Pulmonary artery endothelial cell (primary cell): ENCODE measurements at places on chromosomes 4 and X. TPM values are rescaled to one million over a fixed set of nuclear protein-coding genes. Genes with fewer than 3 reads are reported as not detected.

Gene IGSF1
- not detected in 2 replicates for total RNA-seq

Gene GAGE2A
- total RNA-seq: not detected in 2 replicates

Gene TMEM255A
- not detected in 2 replicates for total RNA-seq

Gene SSX4B
- not detected in 2 replicates for total RNA-seq

Gene HSFX2
- 0.21 TPM in 1 of 2 replicates, not detected in the other for total RNA-seq

Gene ASB5
- not detected in 2 replicates for total RNA-seq

Gene CCSER1
- 1.1 and 3.0 TPM in 2 replicates for total RNA-seq

Gene GPC3
- not detected in 2 replicates for total RNA-seq

Gene MAGEC2
- not detected in 2 replicates for total RNA-seq

Gene DGAT2L6
- total RNA-seq: not detected in 2 replicates

Gene PAGE2
- total RNA-seq: not detected in 2 replicates

Gene BRS3
- not detected in 2 replicates for total RNA-seq

Gene MSL3
- 50.7 and 54.8 TPM in 2 replicates for total RNA-seq

Gene HAUS7
- 25.3 and 32.1 TPM in 2 replicates for total RNA-seq

Gene XKRX
- 0.13 and 0.25 TPM in 2 replicates for total RNA-seq

Gene SLC2A9
- 0.92 and 1.1 TPM in 2 replicates for total RNA-seq

Gene MMAA
- total RNA-seq: 3.5 and 5.7 TPM in 2 replicates

Gene GALNTL6
- not detected in 2 replicates for total RNA-seq

Gene P2RY8
- total RNA-seq: not detected in 2 replicates

Gene CYLC1
- not detected in 2 replicates for total RNA-seq

Gene CBR4
- 17.1 and 19.2 TPM in 2 replicates for total RNA-seq

Gene GPAT3
- total RNA-seq: 6.1 and 13.9 TPM in 2 replicates

Gene NOA1
- total RNA-seq: 15.5 and 25.2 TPM in 2 replicates

Gene FATE1
- not detected in 2 replicates for total RNA-seq

Gene SULT1B1
- total RNA-seq: 49.4 and 55.5 TPM in 2 replicates

Gene RIBC1
- 0.26 and 0.32 TPM in 2 replicates for total RNA-seq

Gene UGT2A1
- total RNA-seq: 0.53 and 1.1 TPM in 2 replicates

Gene NAP1L3
- 0.11 and 0.13 TPM in 2 replicates for total RNA-seq

Gene JADE3
- 13.4 and 15.9 TPM in 2 replicates for total RNA-seq

Gene SPANXA2
- not detected in 2 replicates for total RNA-seq

Gene AFAP1
- total RNA-seq: 55.4 and 84.8 TPM in 2 replicates

Gene JAKMIP1
- not detected in 2 replicates for total RNA-seq

Gene YTHDC1
- total RNA-seq: 40.4 and 48.4 TPM in 2 replicates

Gene HGFAC
- total RNA-seq: 0.18 TPM in 1 of 2 replicates, not detected in the other

Gene CXCL8
- total RNA-seq: 311 and 535 TPM in 2 replicates

Gene CASP6
- total RNA-seq: 43.3 and 46.8 TPM in 2 replicates

Gene SORBS2
- 21.6 and 46.2 TPM in 2 replicates for total RNA-seq

Gene TET2
- total RNA-seq: 7.1 and 8.4 TPM in 2 replicates

Gene SH2D1A
- total RNA-seq: not detected in 2 replicates

Gene CT45A2
- not detected in 2 replicates for total RNA-seq

Gene LAGE3
- total RNA-seq: 12.5 and 13.0 TPM in 2 replicates

Gene PTTG2
- total RNA-seq: not detected in 2 replicates

Gene SHOX
- total RNA-seq: not detected in 2 replicates

Gene SOWAHD
- not detected in 2 replicates for total RNA-seq

Gene CENPVL2
- total RNA-seq: not detected in 2 replicates

Gene MAB21L2
- 0.32 and 0.66 TPM in 2 replicates for total RNA-seq

Gene KIF4A
- 13.9 and 26.9 TPM in 2 replicates for total RNA-seq

Gene GABRE
- total RNA-seq: 3.7 and 7.1 TPM in 2 replicates

Gene HTN1
- total RNA-seq: not detected in 2 replicates

Gene KCND1
- total RNA-seq: 0.13 and 0.32 TPM in 2 replicates

Gene CXCL9
- not detected in 2 replicates for total RNA-seq
